CD4-positive, alpha-beta T cell (primary cell): ENCODE measurements at places on chromosomes 12 and 14.
A peak's percentile ranks its signal among the peaks of the same experiment; 100 is the strongest.

DNA sequence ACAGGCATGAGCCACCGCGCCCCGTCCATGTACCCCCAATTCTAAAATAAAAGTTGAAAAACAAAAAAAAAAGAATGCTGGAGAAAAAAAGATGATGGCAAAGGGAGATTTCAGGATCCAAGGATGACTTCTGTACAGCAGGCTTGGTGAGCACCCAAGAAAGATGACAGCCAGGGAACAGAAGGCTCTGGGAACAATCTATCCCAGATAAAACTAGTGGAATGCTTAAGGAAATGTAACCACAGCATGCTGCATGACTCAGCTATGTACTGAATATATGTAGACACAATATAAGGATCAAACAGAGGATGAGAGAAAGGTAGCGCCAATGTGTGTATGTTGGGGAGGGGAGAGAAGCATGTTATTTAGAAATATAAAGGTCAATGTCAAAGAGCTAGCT is 123.7 kb upstream of the TMTC1 start:
- no peaks in the 10 kb centered on the region for H3K27me3 ChIP-seq
- no peak overlapping the region for H3K27ac ChIP-seq
- H3K36me3 ChIP-seq = no peaks in the 10 kb centered on the region
- no peaks in the 10 kb centered on the region for H3K4me1 ChIP-seq
- H3K4me3 ChIP-seq = no peak overlapping the region

GRCh38 chr12:31371256-31371620 is 45.3 kb upstream of the SINHCAF start:
- H3K27ac ChIP-seq = no peak overlapping the region
- H3K27me3 ChIP-seq = no peaks in the 10 kb centered on the region
- DNase-seq = no peak
- no peaks in the 10 kb centered on the region for H3K4me1 ChIP-seq
- no peaks in the 10 kb centered on the region for H3K36me3 ChIP-seq
- no peak overlapping the region for H3K4me3 ChIP-seq

DNA sequence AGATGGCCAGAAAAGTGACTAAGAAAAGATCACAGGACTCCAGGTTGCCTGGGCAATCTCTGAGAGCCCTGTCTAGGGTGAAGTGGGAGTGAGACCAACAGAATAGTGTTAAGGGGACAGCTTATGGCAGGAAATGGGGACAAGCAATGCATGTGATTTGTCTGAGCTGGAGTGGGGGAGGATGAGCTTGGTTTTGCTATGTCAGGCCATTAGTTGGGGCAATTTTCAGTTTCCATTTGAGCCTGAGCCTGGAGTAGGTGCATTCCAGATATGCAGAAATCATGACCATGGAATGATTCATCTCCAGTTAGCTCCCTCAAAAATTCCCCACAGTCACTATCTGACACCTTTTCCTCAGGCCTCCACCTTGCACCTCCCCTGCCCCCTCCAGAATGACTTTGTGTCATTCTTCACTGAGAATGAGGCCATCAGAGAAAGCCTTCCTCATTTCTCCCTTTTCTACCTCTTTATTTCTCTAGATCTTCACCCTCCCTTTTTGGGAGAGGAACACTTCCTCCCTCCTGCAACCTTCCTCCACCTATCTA is 150.9 kb upstream of the PLEKHG7 start:
- H3K27me3 ChIP-seq = no peaks in the 10 kb centered on the region
- H3K36me3 ChIP-seq = no peaks in the 10 kb centered on the region
- H3K27ac ChIP-seq = no peak overlapping the region
- no peak for DNase-seq

GRCh38 chr14:102131741-102132140 is 8.0 kb upstream of the WDR20 start:
- H3K27ac ChIP-seq = no peak overlapping the region
- H3K4me1 ChIP-seq = no peaks in the 10 kb centered on the region
- H3K4me3 ChIP-seq = no peak overlapping the region
- H3K36me3 ChIP-seq = no peaks in the 10 kb centered on the region

- no peaks in the 10 kb centered on the region for H3K4me1 ChIP-seq
- H3K27me3 ChIP-seq = no peaks in the 10 kb centered on the region
- no peaks in the 10 kb centered on the region for H3K36me3 ChIP-seq
- no peak for DNase-seq
- H3K4me3 ChIP-seq = no peak overlapping the region
- no peak overlapping the region for H3K27ac ChIP-seq
These were observed 267.9 kb downstream of the TMEM132C start for GRCh38 chr12:128534906-128535305.

GRCh38 chr14:23454445-23454856 is 15.1 kb upstream of the NGDN start:
- H3K4me3 ChIP-seq = no peak overlapping the region
- no peak overlapping the region for H3K27ac ChIP-seq
- DNase-seq = no peak
- no peaks in the 10 kb centered on the region for H3K36me3 ChIP-seq
- peaks cover 6% of the 10 kb centered on the region for H3K27me3 ChIP-seq

DNA sequence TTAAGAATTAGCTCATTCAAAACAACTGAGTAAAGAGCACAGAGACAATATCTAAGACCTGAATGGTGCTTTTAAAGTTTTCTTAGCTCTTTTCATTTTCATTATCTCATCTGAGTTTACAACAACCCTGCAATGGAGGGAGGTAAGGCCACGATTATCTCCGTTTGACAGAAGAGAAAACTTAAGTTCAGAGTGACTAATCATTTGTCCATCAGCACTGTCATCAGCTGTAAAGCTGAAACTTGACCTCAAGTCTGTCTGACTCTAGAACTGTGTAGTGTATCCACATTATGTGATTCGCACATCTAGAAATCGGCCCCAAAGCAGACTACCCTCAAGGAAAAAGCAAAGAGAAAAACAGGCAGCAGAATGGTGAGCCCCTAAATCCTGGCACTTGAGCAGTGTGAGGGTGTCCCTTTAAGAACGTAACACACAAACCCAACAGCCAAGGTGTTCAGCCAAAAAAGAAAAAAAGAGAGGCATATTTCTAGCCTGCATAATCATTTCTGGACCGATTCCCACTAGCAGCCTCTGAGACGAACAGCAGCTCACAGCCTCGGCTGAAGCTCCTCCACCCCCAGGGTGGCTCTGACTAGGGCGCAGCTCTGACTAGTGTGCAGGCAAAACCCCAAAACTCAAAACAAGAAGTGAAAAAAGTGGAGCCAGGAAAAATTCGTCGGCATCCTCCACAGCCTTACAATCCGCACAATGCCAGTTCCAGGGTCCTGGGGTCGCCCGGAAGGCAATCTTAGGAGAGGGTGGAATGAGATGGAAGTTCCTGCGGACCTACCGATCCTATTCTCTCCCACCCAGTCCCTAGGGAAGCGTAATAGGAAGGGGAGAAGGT is 1.6 kb downstream of the STXBP6 start:
- no peak for DNase-seq
- no peaks in the 10 kb centered on the region for H3K36me3 ChIP-seq
- H3K27ac ChIP-seq = no peak overlapping the region
- H3K4me1 ChIP-seq = peaks cover 6% of the 10 kb centered on the region
- peaks cover 46% of the 10 kb centered on the region for H3K27me3 ChIP-seq
- H3K4me3 ChIP-seq = no peak overlapping the region

DNA sequence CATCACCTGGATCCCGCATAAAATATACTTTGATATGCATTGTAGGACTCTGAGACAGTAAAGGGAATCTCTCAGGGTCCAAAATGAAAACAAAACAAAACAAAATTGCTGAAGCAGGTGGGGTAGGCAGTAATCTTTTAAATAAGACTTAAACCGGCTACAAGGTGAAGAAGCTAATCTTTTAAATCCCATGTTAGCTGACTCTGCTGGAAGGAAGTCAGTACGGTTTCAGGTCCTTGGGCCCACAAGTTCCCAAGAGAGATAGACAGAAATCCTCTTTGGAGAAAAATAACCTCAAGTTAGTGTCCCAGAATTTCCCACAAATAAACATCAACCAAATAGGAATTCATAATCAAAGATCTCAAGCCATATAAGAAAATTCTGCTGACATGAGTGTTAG is 5.0 kb upstream of the EPS8 start:
- no peak overlapping the region for H3K4me3 ChIP-seq
- no peak overlapping the region for H3K27ac ChIP-seq

GRCh38 chr12:131830335-131830913 is 2.2 kb downstream of the MMP17 start:
- H3K4me1 ChIP-seq = peaks cover 28% of the 10 kb centered on the region
- H3K36me3 ChIP-seq = no peaks in the 10 kb centered on the region
- no peak for DNase-seq
- no peak overlapping the region for H3K27ac ChIP-seq
- peak overlapping the region; percentile 44 for H3K4me3 ChIP-seq

GRCh38 chr14:67461341-67461985 is 27.1 kb downstream of the TMEM229B start:
- DNase-seq = no peak
- H3K36me3 ChIP-seq = no peaks in the 10 kb centered on the region
- H3K27me3 ChIP-seq = no peaks in the 10 kb centered on the region
- H3K4me1 ChIP-seq = peaks cover 21% of the 10 kb centered on the region

- H3K27ac ChIP-seq = no peak overlapping the region
- no peak overlapping the region for H3K4me3 ChIP-seq
- H3K27me3 ChIP-seq = no peaks in the 10 kb centered on the region
These were observed 394.1 kb downstream of the C12orf75 start for GRCh38 chr12:105724641-105725040.
